ENCODE measurements at places on chromosomes 7 and 10. TPM values are rescaled to one million over a fixed set of nuclear protein-coding genes. Genes with fewer than 3 reads are reported as not detected.

Gene TSPAN12
- total RNA-seq: 18.8 TPM

DNA sequence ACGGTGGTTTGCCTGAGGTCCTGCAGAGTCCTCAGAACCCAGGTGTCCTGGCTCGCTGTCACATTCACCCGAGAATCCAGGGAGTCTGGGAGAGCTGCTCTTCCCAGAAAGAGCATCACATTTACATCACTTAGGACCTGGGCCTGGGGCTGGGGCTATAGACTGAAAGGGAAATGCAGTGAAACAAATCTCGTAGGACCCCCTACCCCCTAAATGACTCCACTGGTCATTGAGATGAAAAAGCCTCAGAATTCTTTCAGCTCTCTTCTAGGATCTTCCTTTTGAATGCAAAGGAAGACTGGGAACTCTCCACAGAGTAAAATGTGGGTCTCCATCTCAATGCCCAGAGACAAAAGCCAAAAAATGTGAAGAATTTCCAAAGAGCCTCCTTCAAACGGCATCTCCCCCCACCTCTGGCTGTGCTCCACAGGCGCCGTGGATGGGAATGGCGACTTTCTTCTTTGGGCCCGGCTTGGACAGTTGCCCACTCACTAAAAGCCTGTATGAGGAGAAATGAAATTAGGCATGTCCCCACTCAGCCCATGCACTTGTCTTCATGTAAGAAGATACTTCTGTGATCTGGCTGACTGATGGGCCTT lies 49.0 kb upstream of the PODXL start:
- DNase-seq: no peak

GRCh38 chr7:3943779-3944520 lies 642.9 kb downstream of the SDK1 start:
- DNase-seq: no peak

Gene PPP3CB
- total RNA-seq: 47.1 TPM

Gene SPDYE6
- not detected for total RNA-seq

Data from ureter (tissue), 1 donor.